NCI-H460 (cell line): ENCODE measurements at places on chromosomes 4 and X. TPM values are rescaled to one million over a fixed set of nuclear protein-coding genes. Genes with fewer than 3 reads are reported as not detected.

- DNase-seq, result no peak
Observed at GRCh38 chr4:25032126-25032525, 1.4 kb upstream of the LGI2 start.

GRCh38 chrX:70254063-70254400 lies 6.0 kb downstream of the P2RY4 start:
- DNase-seq, result no peak

DNA sequence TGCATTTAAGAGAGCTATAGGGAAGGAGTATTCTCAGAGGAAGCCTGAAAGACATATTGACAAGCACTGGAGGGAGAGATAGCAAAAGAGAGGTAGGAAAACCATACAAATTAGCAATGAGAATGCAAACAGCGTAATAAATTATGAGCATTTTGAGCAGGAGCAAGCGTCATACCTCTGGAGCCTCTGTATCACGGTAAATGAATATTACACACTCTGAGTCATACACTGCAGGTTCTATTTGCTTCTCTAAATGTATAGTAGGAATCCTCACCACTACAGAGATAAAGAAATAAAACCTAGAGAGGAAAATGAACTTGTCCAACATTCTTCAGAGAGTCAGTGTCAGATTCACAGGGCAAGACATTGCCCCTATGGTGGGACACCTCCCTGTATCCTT lies 46.4 kb upstream of the GABRE start:
- no peak for DNase-seq

Gene NRK
- total RNA-seq, result not detected in 2 replicates

GRCh38 chrX:46704767-46705386 lies 54.0 kb downstream of the SLC9A7 start:
- DNase-seq, result no peak

DNA sequence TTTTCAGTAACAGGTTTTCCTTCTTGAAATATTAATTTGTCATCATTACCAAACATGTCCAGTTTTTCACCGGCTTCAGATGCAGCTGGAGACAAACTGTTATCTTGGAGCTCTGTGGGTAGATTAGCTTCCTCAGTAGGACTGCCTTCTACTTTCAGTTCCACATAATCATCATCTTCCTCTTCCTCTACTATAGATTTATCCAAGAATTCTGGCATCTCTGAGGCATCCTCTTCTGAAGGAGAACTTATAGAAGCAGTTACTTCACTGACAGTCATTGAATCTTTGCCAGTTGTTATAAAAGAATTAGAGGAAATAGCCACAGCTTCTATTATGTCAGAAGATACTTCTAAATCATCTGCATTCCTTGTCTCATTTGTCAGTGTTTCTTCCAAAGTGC lies 162.9 kb downstream of the LRBA start:
- no peak for DNase-seq

- DNase-seq, result no peak
Observed at GRCh38 chr4:69122476-69122875, 26.2 kb downstream of the UGT2B7 start.

- DNase-seq, result no peak
Observed at GRCh38 chr4:78863991-78864390, 75.2 kb downstream of the PAQR3 start.

DNA sequence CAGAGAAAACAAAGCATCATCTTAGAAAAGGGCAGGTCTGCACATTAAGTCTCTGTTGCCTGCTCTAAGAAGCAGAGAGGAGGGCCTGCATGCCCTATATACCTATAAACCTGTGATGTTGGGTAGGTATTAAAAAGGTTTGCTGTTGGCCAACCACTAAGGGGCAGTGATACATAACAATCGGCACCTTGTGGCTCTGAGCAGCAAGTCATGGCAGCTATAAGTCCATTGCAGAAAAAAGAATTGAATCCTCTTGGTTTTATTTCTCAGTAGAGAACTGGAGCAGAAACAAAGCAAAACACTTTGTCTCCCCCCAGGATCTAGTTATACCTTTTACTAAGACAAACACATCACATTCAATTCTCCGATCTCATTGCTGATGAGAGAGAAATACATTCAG lies 1364.4 kb downstream of the STIM2 start:
- DNase-seq, result peak; percentile 41
